ENCODE measurements at places on chromosomes 6 and 20.

DNA sequence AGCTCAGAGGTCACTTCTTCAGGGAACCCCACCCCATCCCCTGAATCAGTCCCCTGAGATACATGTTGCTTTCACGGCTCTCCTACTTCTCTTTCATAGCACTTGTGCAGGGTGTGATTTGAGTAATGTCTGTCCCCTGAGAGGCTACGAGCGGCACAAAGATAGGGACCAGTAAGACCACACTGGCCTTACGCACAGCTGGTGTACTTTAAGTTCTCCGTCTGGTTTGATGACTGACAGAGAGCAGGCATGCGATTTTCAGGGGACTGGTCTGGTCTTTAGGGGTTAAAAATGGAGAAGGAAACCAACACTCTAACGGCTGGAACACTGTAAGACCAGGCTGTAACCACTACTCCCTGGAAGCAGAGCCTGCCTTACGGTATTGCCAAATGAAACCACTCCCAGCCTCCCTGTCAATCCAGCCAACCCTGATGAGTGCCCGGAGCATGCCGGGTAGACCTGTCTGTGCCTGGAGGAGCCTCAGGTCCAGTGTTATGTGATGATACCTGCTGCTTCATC, 47.1 kb downstream of the ELMO2 start:
- ATAC-seq = no peak

DNA sequence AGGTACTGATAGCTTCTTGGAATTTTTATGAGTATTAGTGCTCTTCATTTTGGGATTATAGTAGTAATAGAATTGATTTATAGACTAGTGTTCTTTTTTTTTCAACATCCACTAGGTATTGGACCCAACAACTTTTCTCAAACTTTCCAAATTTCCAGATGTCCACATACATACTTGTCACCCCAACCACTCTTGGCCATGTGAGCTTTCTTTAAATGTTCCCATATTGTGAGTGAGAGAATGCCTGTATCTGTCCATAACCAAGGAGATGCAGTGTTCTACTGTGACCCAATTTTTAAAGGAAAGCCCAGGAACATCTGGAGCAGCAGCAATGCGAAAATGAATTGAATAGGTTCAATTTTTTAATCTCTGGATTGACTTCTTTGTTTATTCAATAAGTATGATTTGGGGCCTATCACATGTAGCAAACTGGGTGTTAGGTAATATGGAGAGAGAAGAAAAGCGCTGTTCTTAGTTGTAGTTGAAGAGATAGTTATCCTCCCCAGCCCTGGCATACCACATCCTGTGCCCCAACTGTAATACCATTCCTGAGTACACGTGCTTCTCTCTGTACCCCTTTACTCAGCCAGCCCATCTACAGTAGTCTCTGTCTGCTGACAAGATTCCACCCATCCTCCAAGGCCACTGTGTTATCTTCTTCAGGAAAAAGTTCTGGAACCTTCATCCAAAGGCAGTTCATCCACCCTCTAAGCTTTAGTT, 116.8 kb upstream of the SUPT3H start:
- peak; percentile 27 for ATAC-seq

GRCh38 chr6:150987855-150988464, 122.5 kb downstream of the MTHFD1L start:
- ATAC-seq = no peak

GRCh38 chr6:15491255-15491985, 171.4 kb downstream of the DTNBP1 start:
- peak; percentile 56 for ATAC-seq

DNA sequence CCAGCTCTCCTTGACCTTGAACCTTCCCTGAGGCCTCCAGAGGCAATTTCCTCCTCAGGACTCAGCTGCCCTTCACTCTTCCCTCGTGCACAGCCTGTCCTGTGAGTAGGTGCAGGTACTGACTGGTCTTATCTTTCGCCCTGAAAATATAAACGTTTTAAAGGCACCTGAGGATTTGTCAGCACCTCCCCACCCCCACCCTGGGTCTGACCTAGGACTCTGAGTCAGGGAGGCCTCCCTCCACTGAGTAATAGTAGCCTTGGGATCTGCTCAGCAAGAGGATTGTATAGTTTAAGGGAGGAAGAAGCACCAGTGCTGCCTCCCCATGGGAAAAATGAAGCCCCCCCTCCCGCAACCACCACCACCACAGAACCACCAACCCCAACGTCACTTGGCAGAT, 54.6 kb downstream of the PPARD start:
- ATAC-seq = no peak

DNA sequence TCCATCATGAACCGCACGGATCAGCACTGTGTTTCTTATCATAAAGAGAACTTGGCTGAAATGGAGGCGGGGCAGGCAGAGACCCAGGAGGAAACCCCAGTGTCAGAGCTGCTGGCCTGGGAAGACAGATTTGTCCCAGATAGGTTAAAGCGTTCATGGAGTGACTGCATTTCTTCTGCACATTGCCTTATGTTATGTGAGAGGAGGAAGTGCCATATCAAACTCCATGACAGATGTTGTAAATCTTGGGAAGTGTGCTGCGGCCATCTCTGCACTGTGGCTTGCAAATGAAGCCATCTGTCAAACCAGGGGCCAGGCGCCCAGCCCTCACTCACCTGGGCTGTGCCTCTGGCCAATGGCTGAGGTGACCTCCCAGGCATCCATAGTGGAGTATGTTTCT, 163.0 kb downstream of the SLC24A3 start:
- no peak for ATAC-seq

DNA sequence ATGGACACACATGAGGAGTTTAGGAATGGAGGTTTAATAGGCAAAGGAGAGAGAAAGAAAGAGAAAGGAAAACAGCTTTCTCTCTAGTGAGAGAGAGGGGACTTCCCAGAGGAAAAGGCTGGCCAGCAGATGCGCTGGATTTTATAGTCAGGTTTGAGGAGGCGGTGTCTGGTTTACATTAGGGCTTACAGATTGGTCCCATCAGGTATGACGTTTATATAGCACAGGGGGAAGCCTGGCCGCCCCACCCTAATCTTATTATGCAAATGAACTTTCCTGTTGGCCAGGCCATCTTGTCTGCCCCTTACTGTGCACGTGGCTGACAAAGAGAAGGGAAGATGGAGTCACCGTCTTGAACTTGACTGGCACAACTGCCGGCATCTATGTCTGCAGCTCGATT, 86.6 kb upstream of the QKI start:
- no peak for ATAC-seq

DNA sequence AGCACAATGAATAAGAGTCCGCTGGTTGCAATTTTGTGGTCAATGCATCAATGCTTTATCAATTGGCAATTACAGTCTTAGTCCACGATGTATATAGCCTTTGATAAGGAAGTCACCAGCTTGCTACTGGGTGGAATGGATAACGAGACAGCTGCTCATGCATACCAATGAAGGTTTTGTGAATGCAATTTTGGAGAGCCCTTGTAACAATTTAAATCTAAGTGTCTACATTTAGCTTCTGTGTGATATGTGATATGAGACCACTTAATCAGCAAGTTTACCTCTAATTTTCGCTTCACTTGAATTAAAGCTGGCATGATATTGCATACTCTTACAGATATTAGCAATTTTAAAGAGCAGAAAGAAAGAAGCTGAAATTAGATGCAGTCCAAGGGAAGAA, 543.9 kb downstream of the RNF144B start:
- no peak for ATAC-seq

GRCh38 chr20:60694763-60695162, 557.3 kb upstream of the CDH4 start:
- peak; percentile 24 for ATAC-seq

- ATAC-seq = no peak
Measured at GRCh38 chr6:7311176-7311575, 1.8 kb downstream of the SSR1 start.

DNA sequence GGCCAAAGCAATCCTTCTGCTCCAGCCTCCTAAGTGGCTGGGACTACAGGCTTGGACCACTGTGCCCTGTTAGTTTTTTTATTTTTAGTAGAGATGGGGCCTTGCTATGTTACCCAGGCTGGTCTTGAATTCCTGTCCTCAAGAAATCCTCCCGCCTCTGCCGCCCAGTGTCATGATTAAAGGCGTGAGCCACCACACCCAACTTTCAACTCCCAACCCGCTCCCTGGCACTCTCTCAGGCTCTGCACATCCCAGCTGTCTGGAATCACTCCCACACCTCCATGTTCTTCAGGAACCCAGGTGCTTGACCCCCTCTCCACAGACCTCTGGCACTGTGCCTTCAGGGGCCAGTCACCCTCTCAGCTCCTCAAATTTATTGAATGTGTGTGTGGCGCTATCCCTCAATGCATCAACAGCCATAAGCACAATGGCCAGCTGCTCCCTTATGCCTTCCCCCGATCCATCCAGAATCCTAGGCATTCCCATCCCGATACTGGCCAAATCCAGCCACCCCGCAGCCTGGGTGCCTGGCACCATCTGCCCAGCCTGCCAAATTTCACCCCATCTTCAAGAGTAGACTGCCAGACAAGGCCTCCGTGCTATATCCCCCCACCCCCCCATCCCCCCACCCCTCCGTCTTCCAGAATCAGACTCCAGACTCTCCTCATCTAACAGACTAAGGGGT, 647 bp upstream of the POU5F1 start:
- no peak for ATAC-seq

GRCh38 chr6:71393471-71393870, 104.9 kb downstream of the OGFRL1 start:
- no peak for ATAC-seq

- no peak for ATAC-seq
Measured at GRCh38 chr20:63122626-63123025, 93.3 kb downstream of the YTHDF1 start.

DNA sequence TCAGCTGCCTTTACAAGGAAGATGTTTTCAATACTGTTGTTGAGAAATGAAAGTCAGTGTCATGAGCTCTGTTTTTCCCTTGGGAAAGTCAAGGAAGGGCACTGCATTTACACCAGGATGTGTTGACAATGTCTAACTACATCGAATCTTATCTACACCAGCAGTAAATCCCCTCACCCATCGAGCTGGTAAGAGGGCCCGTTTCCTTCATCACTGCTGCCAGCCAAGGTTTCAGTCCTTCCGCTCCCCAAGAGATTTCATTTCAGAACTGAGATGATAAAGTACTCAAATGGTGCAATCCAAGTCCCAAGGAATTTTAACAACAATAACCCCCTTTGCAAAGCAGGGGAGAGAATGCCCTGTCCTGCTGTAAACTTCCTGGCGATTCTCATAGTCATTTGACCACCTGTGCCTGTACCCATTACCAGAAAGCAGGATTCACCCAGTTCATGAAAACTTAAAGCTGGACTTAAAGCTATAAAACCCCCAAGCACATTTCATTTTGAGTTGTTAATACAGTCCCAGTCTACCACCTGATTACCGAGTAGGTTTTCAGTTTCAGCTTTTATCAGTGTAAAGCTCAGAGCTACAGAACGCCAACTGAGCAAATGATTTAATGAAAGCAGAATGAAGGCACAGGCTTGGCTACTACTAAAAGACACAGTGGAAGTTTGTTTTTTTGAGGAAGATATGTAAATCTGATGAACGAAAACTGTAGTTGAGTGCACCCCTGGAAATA, 122.5 kb upstream of the TAB2 start:
- ATAC-seq = peak; percentile 13

- ATAC-seq = no peak
Measured at GRCh38 chr6:40894962-40895799, 143.8 kb downstream of the UNC5CL start.

DNA sequence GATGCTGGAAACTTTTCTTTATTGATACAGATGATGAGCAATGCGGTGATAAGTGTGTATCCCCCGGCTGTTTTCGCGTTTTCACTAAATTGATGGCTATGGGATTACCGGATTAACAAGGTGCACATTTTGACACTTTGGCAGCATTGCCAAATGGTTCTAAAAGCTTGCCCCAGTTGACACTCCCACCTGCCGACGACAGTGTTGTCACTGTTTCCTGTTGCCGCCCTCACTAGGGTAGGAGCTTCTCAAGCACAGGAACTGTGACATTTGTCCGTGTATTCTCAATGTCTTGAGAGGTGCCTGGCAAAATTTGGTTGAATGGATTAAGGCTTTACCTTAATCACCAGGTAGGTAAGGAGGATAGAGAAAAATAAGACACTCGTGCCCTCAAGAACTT, 9.8 kb upstream of the MAPK13 start:
- peak; percentile 48 for ATAC-seq

- ATAC-seq = no peak
Measured at GRCh38 chr20:41231136-41231535, 86.4 kb downstream of the ZHX3 start.

DNA sequence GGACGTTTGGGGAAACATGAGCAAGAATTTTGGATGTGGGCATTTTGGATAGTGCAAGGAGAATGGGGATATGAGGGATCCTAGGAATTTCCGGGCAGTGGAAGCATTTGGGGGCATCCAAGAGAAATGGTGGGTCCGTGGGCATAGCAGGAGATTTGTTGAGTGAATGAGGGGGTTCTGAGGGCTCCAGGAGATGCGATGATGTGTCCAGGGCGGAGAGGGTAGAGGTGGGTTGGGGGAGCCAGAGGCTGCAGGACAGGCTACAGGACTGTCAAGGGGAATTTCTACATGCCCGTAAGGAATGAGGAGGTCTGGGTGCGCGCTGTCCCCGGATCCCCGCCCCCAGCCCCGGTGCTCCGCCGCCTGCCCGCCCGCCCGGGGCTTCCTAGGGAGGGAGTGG, 364 bp downstream of the FRS3 start:
- ATAC-seq = no peak
